Astrocyte of the cerebellum (primary cell): ENCODE measurements at places on chromosomes 13 and 19.

DNA sequence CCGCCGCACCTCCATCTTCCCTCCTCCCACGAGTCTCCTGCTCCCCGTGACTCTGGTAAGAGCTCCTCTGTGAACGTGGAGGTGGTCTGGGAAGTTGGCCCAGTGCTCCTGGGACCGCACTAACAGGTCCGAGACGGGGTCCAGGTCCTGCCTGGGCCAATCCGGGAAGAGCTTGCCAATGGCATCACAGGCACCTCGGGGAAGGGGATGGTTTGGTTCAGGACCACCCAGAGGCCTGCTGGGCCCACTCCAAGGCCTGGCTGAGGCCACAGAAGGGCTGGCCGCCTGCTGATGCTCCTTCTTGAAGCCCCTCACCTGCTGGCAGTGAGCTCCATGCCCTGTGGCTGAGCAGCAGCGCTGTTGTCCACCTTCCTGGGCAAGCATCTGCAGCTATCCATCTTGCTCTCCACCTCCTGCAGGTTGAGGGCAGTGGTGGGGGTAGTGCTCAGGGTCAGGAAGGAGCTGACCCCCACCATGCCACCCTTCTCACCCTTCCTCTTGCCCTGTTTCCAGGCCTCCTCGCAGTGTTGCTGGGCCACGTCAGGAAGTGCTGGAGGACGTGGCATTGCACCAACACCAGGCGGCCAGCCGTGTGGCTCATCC lies 41.2 kb upstream of the TPM4 start:
- DNase-seq = no peak

- DNase-seq = no peak
Measured at GRCh38 chr19:1146412-1146699, 27.7 kb downstream of the SBNO2 start.

DNA sequence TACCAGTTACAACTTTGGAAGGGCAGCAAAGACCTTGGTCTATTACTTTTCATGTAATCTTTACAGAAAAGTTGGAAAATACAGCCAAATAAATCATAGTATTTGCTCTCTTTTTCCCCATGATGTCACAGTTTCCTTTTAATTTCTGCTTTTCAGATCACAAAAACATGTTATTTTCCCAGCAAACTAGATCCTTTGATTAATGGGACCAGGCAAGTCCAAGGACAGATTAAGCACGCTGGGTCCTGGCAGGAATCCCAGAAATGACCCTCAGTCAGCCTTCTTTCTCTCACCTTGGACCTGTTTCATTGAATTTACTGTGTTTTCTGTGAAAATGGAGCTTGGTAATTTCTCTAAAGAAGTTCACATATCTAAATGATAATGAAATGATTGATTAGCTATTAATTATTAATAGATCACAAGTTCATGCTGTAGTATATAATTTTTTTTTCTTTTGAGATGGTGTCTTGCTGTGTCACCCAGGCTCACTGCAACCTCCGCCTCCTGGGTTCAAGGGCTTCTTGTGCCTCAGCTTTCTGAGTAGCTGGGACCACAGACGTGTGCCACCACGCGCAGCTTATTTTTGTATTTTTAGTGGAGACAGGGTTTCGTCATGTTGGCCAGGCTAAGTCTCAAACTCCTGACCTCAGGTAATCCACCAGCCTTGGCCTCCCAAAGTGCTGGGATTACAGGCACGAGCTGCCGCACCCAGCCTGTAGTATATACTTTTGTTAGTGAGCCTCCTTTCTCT lies 16.0 kb downstream of the SPATA13 start:
- DNase-seq = peak; percentile 39

DNA sequence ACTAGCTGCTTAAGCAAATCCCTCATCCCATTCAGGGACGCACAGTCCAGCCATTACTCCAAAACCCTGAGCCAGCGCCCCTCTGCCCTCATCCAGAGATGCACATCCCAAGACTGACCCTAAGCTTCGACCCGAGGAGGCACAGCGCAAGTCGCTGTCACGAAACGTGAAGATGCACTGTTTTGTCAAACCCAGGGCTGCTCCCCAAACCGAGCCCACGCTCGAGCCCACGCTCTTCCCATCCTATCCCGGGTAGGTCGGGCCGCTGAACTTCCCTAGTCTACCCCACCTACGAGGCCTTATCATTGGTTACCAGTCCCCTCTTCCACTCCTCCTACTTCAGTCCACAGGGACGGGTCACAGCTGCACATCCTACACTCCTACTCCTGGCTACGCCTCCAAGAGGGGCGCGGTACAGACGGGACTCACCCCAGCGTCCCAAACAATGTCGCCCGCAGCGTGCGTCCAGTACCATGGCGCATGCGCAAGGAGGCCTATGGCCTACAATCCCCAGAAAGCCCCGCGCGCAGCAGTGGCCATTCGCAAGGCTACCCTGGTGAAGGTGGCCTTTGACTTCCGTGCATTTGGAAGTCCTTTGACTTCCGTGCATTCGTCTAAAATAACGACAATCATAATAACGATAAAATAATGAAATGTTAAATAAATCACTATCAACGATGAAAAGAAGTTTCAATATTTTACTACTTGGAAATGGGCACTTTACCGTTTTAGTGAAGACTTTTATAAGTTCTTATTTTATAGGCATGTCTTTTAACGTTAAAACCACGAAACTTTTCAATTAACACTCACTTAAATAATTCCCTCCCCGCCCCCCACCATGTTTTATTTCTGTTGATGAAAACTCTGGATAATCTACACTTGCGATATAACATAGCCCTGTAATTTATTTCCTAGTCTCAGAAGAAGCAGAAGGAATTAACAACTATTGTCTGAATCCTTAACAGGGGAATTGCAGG lies at the start of gene ZNF285:
TSS of gene ZNF285 (minus strand) at position 470 of the 977 bp plus-strand sequence. CDS start 4,395 bp downstream, outside the sequence.
- DNase-seq = peak; percentile 90

- DNase-seq = peak; percentile 42
Measured at GRCh38 chr19:50427997-50428425, 4.7 kb upstream of the MYBPC2 start.

DNA sequence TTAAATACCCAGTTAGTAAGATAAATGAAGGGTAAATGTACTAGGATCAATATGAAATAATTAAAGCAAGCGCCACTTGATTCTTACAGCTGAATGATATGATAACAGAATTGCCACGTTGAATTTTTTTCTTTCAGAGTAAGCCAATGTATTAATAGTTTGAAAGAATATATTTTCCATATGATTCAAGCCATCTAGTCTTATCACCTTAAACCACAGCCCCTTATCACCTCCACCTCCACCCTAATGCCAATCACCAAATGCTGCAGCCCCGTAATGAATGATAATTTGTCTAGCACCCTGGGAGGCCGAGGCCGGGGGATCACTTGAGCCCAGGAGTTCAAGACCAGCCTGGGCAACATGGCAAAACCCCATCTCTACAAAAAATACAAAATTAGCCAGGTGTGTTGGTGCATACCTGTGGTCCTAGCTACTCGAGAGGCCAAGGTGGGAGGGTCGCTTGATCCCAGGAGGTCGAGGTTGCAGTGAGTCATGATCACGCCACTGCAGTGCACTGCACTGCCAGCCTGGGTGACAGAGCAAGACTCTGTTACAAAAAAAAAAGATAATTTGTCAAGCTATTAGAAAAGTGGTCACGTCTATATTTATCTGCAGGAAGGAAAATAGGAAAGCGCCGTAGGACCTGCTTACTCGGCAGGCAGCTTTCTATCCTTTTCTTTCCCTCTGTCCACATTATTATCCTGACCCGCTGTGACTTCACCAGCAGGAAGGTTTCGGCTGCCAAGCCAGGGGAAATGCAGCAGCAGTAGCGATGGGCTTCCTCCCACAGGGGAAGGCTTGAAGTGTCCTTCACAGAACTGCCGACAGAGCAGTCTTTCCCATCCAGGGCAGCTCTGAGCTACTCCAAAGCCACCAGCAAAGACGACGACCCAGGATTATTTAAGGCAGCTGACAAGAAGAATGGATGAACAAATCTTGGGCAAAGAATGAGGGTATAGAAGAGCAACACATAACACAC lies 19.7 kb upstream of the CLN5 start:
- DNase-seq = peak; percentile 18

DNA sequence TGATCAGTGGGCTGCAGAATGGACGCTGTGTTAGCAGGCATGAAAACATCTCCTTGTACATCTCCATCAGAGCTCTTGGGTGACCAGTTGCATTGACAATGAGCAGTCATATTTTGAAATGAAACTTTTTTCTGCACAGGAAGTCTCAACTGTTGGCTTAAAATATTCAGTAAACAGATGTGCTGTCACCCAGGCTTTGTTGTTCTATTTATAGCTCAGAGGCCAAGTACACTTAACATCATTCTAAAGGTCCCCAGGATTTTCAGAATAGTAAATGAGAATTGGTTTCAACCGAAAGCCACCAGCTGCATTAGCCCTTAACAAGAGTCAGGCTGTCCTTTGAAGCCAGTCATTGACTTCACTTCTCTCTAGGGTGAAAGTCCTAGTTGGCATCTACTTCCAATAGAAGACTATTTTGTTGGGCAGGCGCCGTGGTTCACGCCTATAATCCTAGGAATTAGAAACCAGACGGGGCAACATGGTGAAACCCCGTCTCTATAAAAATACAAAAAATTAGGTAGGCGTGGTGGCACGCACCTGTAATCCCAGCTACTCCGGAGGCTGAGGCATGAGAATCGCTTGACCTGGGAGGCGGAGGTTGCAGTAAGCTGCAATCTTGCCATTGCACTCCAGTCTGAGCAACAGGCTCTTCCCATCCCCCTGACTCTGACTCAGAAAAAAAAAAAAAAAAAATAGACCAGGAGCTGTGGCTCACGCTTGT lies 7.9 kb upstream of the PDE4A start:
- no peak for DNase-seq

GRCh38 chr19:10872546-10873107 lies 1.3 kb downstream of the CARM1 start:
- no peak for DNase-seq

DNA sequence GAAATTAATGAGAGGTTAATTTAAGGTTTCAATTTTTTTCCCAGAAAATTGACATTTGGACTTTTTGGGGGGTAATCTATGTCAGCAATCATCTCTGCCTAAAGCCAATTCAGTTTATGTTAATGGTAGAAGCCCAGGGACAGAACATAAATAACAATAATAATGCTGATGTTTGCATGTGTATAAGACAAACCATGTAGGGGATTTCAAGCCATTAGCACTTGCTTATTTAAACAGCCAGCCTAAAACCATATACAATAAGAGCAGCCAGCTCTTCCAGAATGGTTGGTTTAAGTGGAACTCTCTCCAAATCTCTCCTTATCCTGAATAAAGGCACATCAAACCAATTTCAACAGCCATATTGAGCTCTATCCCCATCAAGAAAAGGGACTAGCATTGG lies 7.0 kb upstream of the FOXO1 start:
- no peak for DNase-seq

GRCh38 chr19:3881272-3882040 lies 971 bp downstream of the ATCAY start:
- DNase-seq = no peak

DNA sequence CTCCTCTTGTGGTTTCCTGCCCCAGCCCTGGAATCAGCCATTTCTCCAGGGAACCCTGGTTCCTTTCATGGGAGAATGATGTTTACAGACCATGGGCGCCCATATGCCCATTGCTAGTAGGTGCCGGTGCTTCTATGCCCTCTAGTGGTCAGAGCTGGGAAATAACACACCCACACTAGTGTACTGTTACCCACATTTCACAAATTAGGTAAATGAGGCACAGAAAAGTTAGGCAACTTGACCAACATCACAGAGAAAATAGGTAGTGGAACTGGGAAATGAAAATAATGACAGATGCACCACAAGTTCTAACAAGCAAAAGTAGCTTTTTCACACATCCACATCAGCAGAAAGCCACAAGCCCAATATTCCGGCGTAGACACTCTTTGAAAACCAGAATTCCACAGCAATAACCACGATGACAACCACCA lies 1.3 kb upstream of the CEACAM3 start:
- no peak for DNase-seq

GRCh38 chr19:10919352-10920287 lies 8.8 kb downstream of the YIPF2 start:
- no peak for DNase-seq

DNA sequence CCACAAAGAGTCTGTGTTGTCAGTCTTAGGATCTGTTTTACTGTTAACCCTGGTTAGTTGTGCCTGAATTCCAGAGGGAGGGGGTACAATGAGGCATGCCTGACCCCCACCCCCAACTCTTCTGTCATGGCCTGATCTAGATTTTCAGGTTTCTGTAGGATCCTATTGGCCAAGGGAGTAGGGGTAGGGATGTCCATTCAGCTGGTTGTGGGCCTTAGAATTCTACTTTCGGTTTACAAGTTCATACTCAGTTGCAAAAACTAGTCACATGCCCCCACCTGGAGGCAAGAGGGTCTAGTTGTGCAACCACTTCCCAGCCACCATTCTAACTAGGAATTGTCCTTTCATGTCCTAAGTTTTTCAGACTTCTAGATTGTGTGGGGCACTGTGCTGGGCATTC lies 94.3 kb upstream of the MBNL2 start:
- no peak for DNase-seq

DNA sequence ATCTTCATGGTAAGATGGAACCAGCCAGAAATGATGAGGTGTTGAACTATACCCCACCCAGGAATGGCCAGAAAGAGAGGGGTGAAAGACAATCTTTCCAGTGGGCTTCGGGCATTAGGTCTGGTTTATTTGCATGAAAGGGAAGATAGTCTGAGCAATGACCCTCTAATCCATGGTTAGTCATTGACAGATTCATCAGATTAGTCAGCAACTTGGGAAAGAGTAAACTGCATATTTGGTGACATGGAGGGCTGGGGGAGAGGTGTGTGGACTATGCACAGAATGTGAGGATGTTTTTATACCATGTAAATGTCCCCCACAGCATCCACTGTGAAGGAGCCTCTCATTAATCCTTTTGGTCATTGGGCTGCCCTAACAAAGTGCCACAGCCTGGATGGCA lies 30.1 kb upstream of the USP12 start:
- DNase-seq = no peak
